Daoy (cell line): ENCODE measurements at places on chromosomes 7 and 10. TPM values are rescaled to one million over a fixed set of nuclear protein-coding genes. Genes with fewer than 3 reads are reported as not detected.

GRCh38 chr10:58853668-58854067 lies 322.8 kb upstream of the PHYHIPL start:
- DNase-seq = no peak

- no peak for DNase-seq
Measured at GRCh38 chr10:77907900-77908717, 18.4 kb downstream of the DLG5 start.

DNA sequence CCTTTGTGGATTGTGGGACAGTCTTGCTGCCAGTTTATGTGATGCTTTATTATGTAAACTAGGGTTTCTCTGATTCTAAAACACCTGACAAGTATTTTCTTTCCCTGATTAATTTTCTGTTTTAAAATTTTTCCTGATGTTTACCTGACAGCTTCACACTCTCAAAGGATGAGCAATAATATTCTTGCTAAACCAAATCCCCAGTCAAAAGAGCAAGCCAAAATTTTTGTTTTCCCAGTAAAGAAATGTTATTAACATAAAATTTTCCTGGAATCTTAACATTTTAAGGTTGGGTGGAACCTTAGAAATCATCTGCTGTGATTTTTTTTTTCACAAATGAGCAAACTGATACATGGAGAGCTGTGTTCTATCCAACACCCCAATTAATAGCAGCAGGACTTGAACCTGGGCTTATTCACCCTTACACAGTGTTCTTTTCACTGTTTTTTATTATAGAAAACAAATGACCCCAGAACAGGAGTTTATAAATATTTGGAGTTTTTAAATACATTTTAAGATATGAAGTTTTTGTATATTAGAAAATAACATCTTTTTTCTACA lies 185.2 kb upstream of the VIPR2 start:
- no peak for DNase-seq

Gene RELN
- 1.7 and 2.4 TPM in 2 replicates for total RNA-seq

Gene HECTD2
- total RNA-seq = 5.9 and 6.0 TPM in 2 replicates

- DNase-seq = no peak
Measured at GRCh38 chr7:107394276-107394675, 75.6 kb upstream of the GPR22 start.

Gene DBF4
- total RNA-seq = 51.5 and 87.8 TPM in 2 replicates

Gene KNDC1
- not detected in 2 replicates for total RNA-seq

Gene PAX4
- not detected in 2 replicates for total RNA-seq

- DNase-seq = peak; percentile 91
Measured at GRCh38 chr10:99395750-99396445, 34.5 kb downstream of the GOT1 start.

Gene DNAH11
- 24.4 and 30.2 TPM in 2 replicates for total RNA-seq

DNA sequence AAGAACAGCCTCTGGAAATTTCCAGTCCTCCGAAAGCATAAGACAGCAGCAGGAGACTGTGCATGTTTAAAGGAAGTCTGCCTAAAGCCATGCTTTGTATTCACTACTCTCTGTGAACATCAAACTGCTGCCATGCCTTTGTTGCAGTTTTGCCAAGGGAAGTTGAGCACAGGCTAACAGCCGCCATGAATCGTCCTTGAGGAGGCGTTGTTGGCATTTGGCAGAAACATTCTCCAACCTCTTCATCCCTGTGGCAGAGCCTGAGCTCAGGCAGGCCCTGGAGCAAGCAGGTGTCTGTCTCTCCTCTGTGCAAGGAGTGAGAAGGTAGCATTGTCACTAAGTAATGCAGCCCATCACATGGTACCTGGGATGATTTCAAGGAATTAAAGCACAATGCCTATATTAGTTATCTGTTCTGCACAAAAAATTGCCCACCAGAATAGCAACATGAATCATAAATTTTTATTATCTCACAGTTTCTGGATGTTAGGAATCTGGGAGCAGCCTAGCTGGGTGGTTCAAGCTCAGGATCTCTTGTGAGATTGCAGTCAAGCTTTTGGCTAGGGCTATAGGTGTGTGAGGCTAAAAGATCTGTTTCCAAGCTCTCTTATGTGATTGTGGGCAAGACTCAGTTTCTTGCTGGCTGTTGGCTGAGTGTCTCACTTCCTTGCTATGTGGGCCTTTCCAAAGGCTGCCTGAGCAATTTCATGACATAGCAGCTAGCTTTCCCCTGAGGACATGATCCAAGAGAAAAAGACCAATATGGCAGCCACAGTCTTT lies 46.5 kb upstream of the KIAA1217 start:
- DNase-seq = no peak

DNA sequence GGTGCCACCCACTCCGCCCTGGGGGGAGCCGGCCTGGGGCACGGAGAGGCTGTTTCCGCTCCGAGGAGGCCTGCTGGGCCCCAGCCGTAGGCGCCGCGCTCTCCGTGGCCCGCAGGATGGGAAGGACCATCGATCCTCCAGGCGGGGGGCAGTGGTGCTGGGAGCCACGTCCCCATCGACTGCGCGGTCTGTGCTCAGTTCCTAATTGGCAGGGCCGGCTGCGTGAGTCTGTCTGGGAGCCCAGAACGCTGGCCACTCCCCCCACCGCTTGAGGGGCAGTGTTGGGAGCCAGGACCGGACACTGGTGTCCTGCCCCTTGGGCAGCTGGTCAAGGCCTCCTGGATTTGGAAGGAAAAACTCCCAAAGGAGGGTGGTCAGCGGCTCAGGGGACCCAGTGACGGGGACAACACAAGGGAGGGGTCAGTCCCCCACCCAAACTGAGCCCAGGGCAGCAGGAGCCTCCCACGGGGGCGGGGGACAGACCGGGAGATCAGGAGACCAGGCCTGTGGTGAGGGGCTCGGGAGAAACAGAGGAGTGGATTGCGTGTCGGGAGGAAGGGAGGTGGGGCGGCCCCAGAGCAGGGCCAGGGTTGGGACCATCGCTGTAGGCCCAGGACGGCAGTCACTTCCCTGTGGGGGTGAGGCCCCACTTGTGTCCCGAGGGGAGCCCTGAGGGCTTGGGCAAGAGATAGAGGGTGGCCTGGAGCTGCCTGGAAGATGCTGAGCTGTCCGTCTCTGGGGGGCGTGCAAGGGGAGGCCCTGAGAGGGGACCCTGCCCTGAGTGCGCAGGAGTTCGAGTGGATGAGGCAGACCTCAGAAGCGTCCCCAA lies 89.0 kb downstream of the UNCX start:
- DNase-seq = no peak

DNA sequence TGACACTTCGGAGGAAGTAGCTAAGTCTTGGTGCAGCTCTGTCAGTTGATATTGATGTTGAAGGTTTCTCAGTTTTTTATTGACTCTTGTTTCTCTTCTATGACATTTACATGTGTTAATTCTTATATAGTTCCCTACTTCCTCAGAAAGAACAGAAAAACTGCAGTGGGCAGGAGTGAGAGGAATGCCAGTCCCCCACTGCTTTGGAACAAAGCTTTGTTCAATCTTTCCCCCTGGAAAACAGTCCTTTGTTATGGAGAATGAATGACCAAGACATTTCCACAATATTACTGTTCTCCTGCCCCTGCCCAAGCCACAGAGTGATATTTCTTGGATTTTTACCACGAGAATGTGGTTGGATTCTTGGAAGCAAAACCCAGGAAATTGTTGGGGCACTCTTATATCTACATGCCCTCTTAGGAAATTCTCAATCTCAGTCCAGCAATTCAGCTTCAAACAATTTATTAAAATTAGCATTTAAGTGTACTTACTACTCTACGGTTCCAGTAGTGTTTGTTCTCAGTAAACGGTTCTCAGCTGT lies 258.0 kb upstream of the KCND2 start:
- DNase-seq = no peak

GRCh38 chr10:75592791-75593643 lies 161.6 kb downstream of the LRMDA start:
- no peak for DNase-seq

- DNase-seq = no peak
Measured at GRCh38 chr10:8037941-8038894, 16.3 kb upstream of the GATA3 start.

Gene FAM25G
- total RNA-seq = not detected in 2 replicates

Gene HACD1
- total RNA-seq = 25.0 and 41.9 TPM in 2 replicates

- no peak for DNase-seq
Measured at GRCh38 chr7:156947120-156947843, 2.2 kb upstream of the NOM1 start.

Gene HOGA1
- not detected in 2 replicates for total RNA-seq

DNA sequence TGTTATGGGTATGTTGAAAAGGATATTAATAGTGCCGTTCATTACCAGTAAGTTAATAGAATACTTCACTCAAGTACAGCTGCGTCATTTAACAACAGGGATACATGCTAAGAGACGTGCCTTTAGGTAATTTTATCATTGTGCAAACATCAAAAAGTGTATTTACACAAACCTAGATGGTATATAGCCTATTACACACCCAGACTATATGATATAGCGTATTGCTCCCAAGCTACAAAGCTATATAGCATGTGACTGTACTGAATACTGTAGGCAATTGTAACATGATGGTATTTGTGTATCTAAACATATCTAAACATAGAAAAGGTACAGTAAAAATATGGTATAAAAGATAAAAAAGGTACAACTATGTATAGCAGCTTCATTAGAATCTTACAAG lies 11.1 kb upstream of the PRKG1 start:
- no peak for DNase-seq

Gene FAM25C
- not detected in 2 replicates for total RNA-seq

DNA sequence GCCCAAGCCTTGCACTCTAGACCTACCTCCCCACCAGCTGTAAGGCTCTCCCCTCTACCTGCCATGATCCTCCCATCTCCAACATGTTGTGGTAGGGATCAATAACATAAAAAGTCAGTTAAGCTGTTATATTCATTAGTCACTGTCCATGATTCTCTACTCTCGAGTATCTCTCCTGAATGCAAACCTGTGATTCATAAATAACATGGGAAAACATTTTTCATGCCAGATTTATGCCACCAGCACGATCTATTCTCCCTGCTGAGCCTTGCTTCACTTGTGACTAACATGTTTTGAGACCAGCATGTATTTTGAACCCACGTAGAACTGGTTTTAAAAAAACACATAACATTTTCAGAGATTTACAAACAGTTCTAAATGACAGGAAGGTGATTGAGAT lies 30.3 kb downstream of the TMEM168 start:
- no peak for DNase-seq
